Mesothelial cell of epicardium (in vitro differentiated cells): ENCODE measurements at places on chromosomes 5 and 9. TPM values are rescaled to one million over a fixed set of nuclear protein-coding genes. Genes with fewer than 3 reads are reported as not detected.

CDO1 gene
- 9.9 to 13.1 TPM (median 11.8 TPM) in 3 replicates for total RNA-seq

CCNJL gene
- total RNA-seq = 8.2 to 9.7 TPM (median 8.9 TPM) in 3 replicates

PTGER4 gene
- total RNA-seq = 40.0 to 48.1 TPM (median 42.0 TPM) in 3 replicates

SMIM33 gene
- not detected in 3 replicates for total RNA-seq

ANAPC2 gene
- total RNA-seq = 86.1 to 89.3 TPM (median 87.1 TPM) in 3 replicates

ZFR gene
- 68.2 to 71.5 TPM (median 70.7 TPM) in 3 replicates for total RNA-seq

NSG2 gene
- not detected in 3 replicates for total RNA-seq

IL13 gene
- total RNA-seq = 0.33 to 0.78 TPM (median 0.50 TPM) in 3 replicates

DCP2 gene
- total RNA-seq = 88.5 to 98.6 TPM (median 90.0 TPM) in 3 replicates

QRFP gene
- not detected in 3 replicates for total RNA-seq

CAVIN4 gene
- total RNA-seq = 4.3 to 4.9 TPM (median 4.8 TPM) in 3 replicates

MRNIP gene
- total RNA-seq = 44.1 to 48.2 TPM (median 47.0 TPM) in 3 replicates

LHFPL2 gene
- 41.7 to 43.1 TPM (median 42.1 TPM) in 3 replicates for total RNA-seq

ITK gene
- 0.09 TPM in 1 of 3 replicates, not detected in the others for total RNA-seq

C7 gene
- 18.2 to 22.6 TPM (median 20.7 TPM) in 3 replicates for total RNA-seq

TIMD4 gene
- not detected in 3 replicates for total RNA-seq

DMAC1 gene
- total RNA-seq = 60.0 to 62.3 TPM (median 61.4 TPM) in 3 replicates

AK8 gene
- 1.5 to 2.1 TPM (median 2.0 TPM) in 3 replicates for total RNA-seq

DRD1 gene
- 0.34 to 0.54 TPM (median 0.40 TPM) in 3 replicates for total RNA-seq

LHX2 gene
- not detected in 3 replicates for total RNA-seq

C8G gene
- total RNA-seq = 1.5 to 2.5 TPM (median 1.5 TPM) in 3 replicates

ENHO gene
- 0.96 to 1.1 TPM (median 1.0 TPM) in 3 replicates for total RNA-seq

HAVCR1 gene
- total RNA-seq = 0.20 to 0.66 TPM (median 0.25 TPM) in 3 replicates

OR1Q1 gene
- total RNA-seq = not detected in 3 replicates

PCDHB14 gene
- total RNA-seq = 7.1 to 8.6 TPM (median 7.7 TPM) in 3 replicates

PCDHB5 gene
- total RNA-seq = 5.2 to 6.8 TPM (median 6.0 TPM) in 3 replicates

CARD9 gene
- 3.6 to 4.9 TPM (median 4.0 TPM) in 3 replicates for total RNA-seq

ALDH1A1 gene
- 10.1 to 11.3 TPM (median 10.9 TPM) in 3 replicates for total RNA-seq
